ENCODE measurements at places on chromosomes 1 and 21. TPM values are rescaled to one million over a fixed set of nuclear protein-coding genes. Genes with fewer than 3 reads are reported as not detected.

The COL8A2 gene
- total RNA-seq = 37.5 TPM

DNA sequence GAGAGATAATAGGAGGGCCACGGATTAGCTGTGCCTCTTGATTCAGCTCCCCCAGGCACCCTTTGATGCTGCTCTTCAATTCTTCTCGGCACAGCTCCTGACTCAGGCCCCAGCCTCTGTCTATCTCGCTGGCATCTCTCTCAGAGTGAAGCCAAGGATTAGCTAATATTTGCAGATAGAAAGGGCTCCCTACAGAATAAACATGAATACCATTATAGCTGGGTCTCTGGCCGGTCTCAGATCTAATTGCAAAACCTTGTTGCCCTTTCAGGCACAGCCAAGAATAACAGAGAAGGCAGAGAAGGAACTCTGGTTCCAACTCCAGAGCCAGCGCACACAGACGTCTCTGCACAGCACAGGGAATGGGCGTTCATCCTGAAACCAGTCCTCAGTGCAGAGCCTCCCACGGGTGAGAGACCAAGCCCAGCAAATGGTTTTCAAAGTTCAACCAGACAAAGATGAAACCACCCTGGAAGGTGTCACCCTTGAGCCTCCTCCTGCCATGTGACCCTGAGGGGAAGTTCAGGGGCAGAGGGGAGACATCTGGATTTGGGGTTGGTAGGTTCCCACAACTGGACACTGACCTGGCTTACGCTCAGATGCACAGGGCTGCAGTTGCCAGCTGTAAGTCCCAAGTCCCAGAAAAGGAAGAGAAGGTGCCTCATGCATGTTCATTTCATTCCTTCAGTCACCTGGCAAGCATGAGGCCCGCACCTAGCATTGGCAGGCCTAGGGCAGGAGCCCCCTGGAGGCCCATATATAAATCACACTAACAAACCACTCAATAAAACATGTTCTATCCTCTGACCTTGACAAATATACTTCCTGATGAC is 394.0 kb downstream of the NPHP4 start:
- no peak for DNase-seq

- DNase-seq = no peak
These were observed 52.7 kb upstream of the ADARB1 start for GRCh38 chr21:45021428-45022347.

DNA sequence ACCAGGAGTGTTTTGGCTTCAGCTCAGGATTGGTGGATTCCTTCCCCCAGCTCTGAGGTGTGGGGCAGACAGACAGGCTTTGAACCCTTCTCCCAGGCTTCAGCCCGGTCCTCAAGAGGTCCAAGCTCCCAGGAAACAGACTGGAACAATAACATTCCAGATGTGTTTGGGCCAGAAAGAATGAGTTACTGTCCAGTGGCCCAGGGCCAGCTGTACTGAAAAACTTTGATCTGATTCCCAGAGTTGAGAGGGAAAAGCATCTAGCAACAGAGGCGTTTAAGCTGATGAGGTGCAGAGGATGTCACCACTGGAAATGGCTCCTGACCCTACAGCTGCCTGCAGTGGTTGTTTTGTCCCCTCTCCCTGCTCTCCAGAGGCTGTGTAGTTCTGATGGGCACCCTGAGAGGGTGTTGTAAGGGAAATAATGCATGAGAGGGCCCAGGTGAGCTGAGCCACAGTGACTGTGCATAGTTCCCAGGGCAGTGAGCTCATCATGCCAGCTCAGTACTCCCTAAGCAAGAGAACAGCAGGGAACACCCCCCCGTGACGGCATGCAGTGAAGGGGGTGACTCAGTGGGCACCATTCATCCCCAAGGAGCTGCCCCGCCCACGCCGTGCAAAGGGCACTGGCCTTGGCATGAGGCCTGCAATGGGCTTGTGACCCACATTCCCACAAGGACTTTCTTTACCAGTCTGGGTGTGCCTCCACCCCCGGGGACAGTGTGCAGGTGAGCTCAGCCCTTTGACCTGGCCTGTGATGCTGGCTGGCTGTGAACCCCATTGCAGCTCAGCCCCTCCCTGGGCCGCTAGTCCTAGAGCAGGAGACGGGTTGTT is 13.8 kb upstream of the SFN start:
- peak; percentile 62 for DNase-seq

GRCh38 chr1:53051676-53052075 is 10.3 kb upstream of the PODN start:
- no peak for DNase-seq

GRCh38 chr1:11362547-11363021 is 89.6 kb downstream of the UBIAD1 start:
- no peak for DNase-seq

GRCh38 chr1:76336931-76337371 is 262.4 kb downstream of the ST6GALNAC3 start:
- DNase-seq = peak; percentile 84

DNA sequence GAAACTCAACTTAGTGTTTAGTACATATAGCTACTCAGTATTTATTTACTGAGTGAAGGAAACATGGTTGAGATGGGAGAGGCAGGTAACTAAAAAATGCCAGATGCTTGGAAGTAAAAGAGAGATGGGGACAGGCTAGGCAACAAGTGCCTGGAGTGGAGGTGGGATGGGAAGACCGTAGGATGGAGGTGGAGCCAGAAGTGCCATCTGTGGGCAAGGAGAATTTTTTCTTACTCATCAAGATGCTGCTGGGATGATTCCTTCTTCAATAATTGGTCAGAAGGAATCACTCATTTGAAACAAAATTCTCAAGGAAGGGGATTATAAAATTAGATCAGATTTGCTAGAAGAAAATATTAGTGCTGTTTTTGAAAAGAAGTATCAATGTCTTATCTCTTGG is 72.9 kb downstream of the IFI44 start:
- DNase-seq = no peak

The AMIGO1 gene
- 7.7 TPM for total RNA-seq

DNA sequence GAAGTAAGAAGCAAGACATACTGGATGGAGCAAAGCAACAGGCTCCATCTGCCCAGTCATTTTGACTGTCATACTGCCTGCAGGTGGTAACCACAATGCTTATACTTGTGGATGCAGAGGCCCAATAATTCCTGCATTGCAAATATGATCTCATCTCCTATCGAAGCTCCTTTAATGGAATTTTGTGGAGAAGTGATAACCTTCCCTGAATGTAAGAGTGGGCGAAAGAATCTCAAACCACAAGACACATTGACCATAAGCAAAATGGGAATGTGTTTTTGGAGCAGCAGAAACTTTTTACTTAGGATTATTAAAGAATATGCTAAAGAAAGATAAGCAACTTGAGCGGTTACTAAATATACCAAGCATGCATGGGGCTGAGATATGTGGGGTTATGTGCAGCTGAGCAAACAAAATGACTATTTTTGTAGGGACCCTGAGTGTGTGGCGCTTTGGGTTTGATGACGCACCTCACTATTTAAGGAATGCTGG is 77.4 kb upstream of the BACH1 start:
- DNase-seq = no peak

DNA sequence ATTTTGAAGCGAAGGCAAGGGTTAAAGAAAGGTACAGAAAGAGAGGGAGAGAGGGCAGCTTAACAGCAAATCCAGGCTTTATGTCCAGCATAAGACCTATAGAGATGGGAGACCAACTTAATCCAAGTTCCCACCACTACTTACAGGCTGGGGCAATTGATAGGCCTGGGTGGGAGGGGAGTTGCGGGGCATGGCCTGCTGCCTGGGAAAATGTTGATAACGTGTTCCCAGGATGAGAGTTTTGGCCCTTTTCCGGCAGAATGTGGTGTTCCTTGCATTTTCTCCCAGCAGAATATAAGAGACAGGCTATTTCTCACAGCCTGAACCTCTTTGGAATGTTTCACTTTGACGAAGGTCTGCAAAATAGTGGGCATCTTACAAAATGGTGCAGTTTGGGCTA is 34.9 kb upstream of the PLA2G5 start:
- DNase-seq = no peak

GRCh38 chr1:23568608-23569383 is 9.5 kb upstream of the ID3 start:
- no peak for DNase-seq

The LCE4A gene
- total RNA-seq = not detected
